ENCODE measurements at places on chromosomes 13 and 19.

GRCh38 chr13:112227031-112227430 lies 149.1 kb upstream of the SPACA7 start:
- no peak for DNase-seq

DNA sequence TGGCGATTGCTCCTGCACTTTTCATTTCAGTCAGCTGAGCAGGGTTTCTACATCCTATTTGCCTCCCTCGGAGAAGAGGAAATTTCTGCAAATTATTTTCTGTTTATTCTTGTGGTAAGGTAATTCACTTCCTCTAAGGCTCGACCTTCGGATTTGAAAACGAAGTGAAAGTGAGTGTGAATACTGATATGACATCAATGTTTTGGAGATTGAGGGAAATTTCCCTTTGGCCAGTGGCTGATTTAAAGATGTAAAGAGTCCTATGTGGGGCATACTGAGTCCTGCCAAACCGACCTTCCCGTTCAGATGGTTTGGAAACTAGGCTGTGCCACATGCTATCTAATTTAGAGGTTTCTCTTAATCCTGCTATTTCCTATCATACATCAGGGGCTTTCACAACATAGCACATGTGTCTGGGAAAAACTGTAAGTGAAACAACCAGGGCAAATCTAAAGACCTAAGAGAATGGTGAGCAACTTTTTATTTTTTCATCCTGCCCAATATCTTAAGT lies 112.3 kb downstream of the POSTN start:
- no peak for DNase-seq

GRCh38 chr19:17052439-17052838 lies 22.8 kb downstream of the HAUS8 start:
- DNase-seq = no peak

- DNase-seq = no peak
Measured at GRCh38 chr13:30151388-30151787, 156.0 kb downstream of the KATNAL1 start.

DNA sequence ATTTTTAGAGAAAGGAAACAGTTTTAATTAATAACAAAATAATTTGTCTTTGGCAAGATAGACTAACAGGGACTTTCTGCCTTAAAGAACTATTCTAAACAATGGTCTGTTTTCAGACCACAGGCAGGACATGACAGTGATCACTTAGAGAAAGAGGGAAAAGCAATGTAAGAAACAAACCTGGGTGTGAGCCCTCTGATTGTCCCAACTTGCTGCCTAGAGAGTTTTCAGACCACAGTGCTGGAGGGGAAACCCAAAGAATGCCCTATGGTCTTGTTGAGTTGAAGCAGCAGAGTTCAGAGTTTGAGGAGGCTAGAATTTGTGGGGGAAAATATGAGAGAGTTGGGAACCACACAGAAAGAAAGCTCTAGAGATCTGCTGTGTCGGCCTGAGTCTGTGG lies 38.1 kb downstream of the DGKH start:
- DNase-seq = no peak

DNA sequence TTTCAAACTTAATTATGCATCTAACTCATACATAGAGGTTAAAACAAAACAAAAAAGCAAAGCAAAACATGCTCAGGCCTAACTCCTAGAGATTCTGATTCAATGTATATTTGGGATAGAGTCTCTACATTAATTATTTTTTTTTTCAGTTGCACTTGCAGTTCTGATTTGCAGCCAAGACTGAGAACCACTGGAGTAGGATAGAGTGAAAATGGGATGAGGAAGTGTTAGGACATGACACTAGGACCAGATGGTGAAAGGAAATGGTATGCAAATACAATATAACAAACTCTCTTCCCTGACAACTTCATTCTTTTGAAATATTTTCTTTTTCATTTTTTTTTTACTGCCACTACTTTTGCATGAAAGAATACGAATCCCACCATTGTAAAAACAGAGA lies 1.8 kb downstream of the CCDC122 start:
- DNase-seq = no peak

- DNase-seq = no peak
Measured at GRCh38 chr13:23183292-23183691, 2.5 kb downstream of the SGCG start.

- DNase-seq = no peak
Measured at GRCh38 chr19:46984077-46985010, 35.3 kb upstream of the NPAS1 start.

GRCh38 chr13:62210951-62211350 lies 795.3 kb upstream of the PCDH20 start:
- no peak for DNase-seq

GRCh38 chr19:34220472-34221063 lies 33.8 kb upstream of the GARRE1 start:
- DNase-seq = peak; percentile 73

- no peak for DNase-seq
Measured at GRCh38 chr19:38389957-38390924, 1.7 kb downstream of the SPRED3 start.

DNA sequence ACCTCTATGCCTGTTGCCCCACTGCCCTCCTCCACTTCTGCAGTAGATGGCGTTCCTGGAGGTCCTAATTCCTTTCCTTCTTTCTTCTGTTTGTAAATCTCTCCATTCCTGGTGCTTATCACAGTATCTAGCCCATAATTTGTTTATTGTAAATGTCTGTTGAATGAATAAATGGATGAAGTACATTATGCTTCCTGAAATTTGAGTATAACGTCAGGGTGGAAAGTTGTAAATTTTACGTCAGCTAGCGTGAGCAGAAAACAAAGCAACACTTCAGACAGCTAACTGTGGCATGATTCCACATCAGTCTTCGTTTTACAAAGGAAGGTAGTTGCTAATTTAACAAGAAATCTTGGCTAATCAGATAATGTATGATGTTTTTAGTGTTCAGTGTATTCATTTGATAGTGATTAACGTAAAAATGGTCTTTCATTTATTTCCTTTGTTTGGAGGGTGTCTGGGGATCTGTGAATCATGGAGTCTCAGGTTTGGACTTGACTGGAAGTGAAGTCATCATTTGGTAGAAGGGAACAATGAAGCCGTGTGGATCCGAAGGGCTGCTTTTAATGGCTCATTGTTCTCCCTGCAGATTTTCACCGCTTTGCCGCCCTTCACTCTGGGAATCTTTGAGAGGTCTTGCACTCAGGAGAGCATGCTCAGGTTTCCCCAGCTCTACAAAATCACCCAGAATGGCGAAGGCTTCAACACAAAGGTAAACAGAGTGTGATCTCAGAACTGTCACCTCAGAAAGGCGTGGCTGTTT lies 215.1 kb downstream of the SHISA2 start:
- DNase-seq = no peak

GRCh38 chr19:45518469-45518826 lies 11.2 kb downstream of the VASP start:
- DNase-seq = no peak

DNA sequence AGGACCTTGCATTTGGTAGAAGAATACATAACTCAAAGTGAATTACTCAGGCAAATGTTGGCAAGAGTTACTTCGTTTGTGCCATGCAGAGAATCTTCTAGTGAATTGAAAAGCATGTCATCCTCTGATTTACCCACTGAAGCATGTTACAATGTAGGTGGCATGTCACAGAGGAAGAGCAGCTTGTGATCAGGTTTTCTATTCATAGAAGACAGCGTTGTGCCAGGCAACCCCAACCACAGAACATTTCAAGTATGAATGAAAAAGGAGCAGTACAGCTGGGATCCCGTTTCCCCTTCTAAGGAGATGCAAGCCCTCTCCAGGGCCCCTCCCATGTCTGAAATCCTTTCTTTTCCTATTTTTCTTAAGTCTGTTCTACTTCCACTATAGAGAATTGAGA lies 6.0 kb upstream of the KATNAL1 start:
- DNase-seq = no peak

DNA sequence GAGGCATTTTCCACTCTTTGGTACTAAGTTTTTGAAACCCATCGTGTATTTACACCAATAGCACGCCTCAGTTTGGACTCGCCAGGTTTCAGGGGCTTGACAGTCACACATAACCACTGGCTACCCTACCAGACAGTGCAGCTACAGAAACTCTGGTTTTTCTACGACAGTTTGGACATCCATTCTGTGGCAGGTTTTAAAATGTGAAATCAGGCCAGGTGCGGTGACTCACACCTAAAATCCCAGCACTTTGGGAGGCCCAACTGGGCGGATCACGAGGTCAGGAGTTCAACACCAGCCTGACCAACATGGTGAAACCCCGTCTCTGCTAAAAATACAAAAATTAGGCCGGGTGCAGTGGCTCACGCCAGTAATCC lies 13.2 kb downstream of the KDELR1 start:
- no peak for DNase-seq

- DNase-seq = no peak
Measured at GRCh38 chr13:28049215-28049614, 51.2 kb downstream of the FLT3 start.

GRCh38 chr13:33349986-33350826 lies 64.7 kb upstream of the STARD13 start:
- no peak for DNase-seq

DNA sequence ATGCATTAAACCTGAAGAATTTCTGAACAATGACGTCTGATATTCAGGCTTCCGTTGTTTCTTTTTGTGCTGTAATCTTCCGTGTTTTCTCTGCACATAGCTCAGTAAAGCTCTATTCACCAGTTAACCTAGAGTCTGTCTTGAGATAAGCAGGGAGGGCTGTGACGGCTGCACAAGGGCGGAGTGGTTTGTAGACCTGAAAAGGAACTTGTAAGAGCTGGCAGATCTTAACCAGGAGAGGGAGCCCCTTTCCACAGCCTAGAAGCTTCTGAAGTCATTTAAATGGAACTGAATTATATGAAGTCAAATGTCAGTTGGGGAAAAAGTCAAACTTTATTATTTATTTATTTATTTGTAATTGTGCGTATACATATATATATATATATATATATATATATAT lies 27.5 kb downstream of the DPRX start:
- DNase-seq = no peak

DNA sequence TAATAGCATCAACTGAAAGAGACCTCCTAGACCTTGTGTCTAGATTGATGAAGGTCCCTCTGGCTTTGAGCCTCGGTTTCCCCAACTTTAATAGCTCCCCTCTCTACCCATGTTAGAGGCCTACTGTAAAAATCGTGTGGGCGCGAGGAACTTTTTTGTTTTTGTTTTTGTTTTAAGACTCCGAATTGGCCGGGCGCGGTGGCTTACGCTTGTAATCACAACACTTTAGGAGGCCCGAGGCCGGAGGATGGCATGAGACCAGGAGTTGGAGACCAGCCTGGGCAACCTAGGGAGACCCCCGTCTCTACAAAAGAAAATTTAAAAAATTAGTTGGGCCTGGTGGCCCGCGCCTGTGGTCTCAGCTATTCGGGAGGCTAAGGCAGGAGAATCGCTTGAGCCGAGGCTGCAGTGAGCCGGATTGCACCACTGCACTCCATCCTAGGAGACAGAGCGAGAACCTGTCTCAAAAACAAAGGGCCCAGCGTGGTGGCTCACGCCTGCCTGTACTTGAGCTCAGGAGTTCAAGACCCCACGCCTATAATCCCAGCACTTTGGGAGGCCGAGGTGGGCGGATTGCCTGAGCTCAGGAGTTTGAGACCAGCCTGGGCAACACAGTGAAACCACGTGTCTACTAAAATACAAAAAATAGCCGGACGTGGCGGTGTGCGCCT lies 858 bp upstream of the PPP6R1 start:
- no peak for DNase-seq

- no peak for DNase-seq
Measured at GRCh38 chr13:94546061-94546839, 49.7 kb downstream of the TGDS start.

GRCh38 chr19:38850436-38850975 lies 720 bp upstream of the HNRNPL start:
- DNase-seq = peak; percentile 99

GRCh38 chr13:53167561-53167960 lies 138.9 kb downstream of the OLFM4 start:
- no peak for DNase-seq

- no peak for DNase-seq
Measured at GRCh38 chr13:18948012-18948663, 233.5 kb downstream of the TUBA3C start.

DNA sequence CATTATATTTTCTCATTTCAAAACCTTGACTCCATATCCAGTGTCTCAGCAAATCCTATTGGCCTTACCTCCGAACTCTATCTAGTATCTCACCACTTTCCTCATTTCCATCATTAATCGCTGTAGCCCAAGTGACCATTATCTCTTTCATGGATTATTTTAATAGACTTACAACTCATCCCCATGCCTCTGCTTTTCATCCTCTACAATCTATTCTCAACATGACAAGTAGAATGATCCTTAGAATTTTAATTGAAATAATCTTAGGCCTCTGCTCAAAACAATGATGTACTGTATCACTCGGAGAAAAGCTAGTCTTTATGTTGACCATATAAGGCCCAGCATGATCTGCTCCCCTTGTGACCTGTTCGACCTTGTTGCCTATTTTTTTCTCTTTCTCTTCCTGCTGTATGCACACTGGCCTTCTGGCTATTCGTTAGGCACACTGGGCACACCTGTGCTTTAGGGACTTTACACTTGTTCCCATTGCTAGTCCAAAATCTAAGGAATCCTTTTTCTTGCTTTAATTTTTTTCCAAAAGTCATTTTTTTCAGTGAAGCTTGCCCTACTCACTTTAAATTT lies 21.4 kb downstream of the DNAJC15 start:
- no peak for DNase-seq

DNA sequence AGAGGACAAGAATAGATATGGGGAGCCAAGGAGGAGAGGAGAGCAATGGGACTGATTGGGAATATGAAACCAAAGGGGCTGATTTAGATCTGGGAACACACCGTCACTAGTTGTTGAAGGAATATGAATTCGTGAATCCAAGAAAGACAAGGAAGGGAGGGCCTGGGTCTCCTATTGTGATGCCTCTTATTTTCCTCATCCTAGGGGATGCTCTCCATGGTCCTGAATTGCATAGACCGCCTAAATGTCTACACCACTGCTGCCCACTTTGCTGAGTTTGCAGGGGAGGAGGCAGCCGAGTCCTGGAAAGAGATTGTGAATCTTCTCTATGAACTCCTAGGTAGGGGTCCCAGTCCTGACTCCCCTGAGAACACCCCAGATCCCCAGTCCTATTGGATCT lies 21.5 kb downstream of the RYR1 start:
- no peak for DNase-seq

- no peak for DNase-seq
Measured at GRCh38 chr13:24250376-24251057, 58.9 kb upstream of the C1QTNF9 start.

- no peak for DNase-seq
Measured at GRCh38 chr19:18639706-18640243, 2.9 kb downstream of the KLHL26 start.

- DNase-seq = no peak
Measured at GRCh38 chr13:97564956-97565355, 131.0 kb downstream of the RAP2A start.

DNA sequence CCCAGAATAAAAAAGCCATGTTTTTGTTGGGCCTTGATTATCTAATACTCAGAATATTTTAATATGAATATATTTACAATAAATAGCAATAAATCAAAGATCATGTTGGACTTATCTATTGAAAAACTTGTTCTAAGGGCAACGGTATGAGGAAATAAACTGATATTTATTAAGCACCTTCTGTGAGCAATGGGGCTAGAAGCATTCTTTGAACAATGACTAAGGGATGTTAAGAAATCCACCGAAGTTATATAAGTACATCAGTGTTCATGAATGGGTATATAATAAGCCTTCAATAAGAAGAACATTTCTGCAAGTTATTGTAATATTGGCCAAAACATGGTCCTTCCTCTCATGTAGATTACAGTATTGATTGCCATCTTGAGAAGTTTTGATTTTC lies 221.8 kb downstream of the OXGR1 start:
- DNase-seq = no peak

- no peak for DNase-seq
Measured at GRCh38 chr13:34151885-34152284, 333.9 kb downstream of the RFC3 start.

- DNase-seq = no peak
Measured at GRCh38 chr19:44677019-44677811, 5.9 kb downstream of the CEACAM19 start.

Measured in stimulated activated CD4-positive, alpha-beta T cell treated with anti-CD3 and anti-CD28 coated beads, TNF-alpha, amount 100 ng/mL, for 48 hours (primary cell).